Heart left ventricle (tissue), 16 donors: ENCODE measurements at places on chromosomes 1 and 21. TPM values are rescaled to one million over a fixed set of nuclear protein-coding genes. Genes with fewer than 3 reads are reported as not detected.
A peak's percentile ranks its signal among the peaks of the same experiment; 100 is the strongest.

DNA sequence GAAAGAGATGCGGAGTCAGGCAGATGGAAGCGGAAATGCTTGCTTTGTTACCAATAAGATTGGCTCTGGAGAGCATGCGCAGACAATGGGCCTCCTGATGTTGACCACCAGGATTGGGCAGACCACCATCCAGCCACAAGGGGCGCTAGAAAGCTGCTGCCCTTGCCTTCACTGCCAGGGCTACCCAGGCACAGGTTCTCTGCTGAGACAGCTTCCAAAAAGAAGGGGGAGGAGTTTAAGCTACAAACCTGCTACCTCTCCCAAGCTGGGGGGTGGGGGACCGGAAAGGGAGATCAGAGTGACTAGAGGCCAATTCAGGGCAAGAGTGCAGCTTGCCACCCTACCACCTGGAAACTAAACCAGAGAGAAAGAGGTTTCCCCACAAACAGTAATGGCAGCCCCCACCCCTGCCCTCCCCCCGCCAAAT lies 369.7 kb downstream of the RRAGC start:
- H3K27me3 ChIP-seq = no peaks in the 10 kb centered on the region
- no peaks in the 10 kb centered on the region for H3K4me1 ChIP-seq
- no peak for DNase-seq
- no peak overlapping the region for H3K4me3 ChIP-seq
- H3K36me3 ChIP-seq = no peaks in the 10 kb centered on the region
- H3K27ac ChIP-seq = no peak overlapping the region

- no peaks in the 10 kb centered on the region for H3K4me1 ChIP-seq
- no peaks in the 10 kb centered on the region for H3K36me3 ChIP-seq
- no peak for DNase-seq
- H3K4me3 ChIP-seq = no peak overlapping the region
- no peaks in the 10 kb centered on the region for H3K27me3 ChIP-seq
Measured at GRCh38 chr1:47558601-47559593, 121.1 kb downstream of the FOXD2 start.

DNA sequence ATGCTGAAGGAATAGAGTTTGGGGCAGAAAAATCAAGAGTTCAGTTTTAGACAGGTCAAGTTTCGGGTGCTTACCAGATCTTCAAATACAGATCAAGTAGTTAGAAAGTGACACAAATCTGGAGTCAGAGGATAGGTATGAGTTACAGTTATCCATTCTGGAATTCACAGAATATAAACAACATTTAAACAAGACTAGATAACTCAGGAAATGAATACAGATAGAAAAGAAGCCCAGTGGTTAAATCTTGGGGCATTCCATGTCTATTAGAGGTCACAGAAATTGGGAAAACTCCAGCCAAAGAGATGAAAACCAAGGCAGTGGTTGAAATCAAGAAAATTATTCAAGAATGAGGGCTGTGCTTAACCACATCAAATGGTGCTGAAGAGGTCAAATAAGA lies 187.0 kb upstream of the HP1BP3 start:
- no peaks in the 10 kb centered on the region for H3K36me3 ChIP-seq
- H3K4me1 ChIP-seq = no peaks in the 10 kb centered on the region
- no peaks in the 10 kb centered on the region for H3K27me3 ChIP-seq
- H3K4me3 ChIP-seq = no peak overlapping the region
- no peak overlapping the region for H3K27ac ChIP-seq

DNA sequence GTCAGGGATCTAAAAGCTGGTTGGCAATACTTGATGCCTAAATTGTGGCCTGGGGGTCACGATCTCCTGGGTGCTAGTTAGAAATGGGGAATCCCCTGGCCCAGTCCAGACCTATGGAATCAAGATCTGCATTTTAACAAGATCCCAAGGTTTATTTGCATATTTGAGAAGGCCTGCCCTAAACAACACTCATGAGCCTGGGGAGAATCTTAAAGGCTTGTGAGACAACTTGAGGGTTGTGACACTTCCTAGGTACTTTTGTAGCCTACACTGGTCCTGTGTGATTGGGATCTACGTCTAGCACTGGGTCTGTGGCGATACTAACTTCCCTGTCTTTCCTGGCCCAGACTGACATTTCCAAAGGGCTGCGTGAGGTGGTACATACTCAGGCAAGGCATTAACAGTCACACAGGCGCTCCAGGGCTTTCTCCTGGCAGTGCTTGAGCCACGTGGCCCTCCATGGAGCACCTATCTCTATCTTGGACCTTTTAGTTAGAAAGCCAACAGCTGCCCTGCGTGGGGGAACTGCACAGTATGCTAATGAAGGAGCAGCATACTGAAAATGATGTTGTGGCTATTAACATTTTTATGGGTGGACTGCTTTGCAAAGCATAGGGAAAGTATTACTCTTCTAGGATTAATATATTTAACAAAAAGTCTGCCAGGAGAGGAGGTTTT lies 263.1 kb downstream of the ST6GALNAC3 start:
- peaks cover 5% of the 10 kb centered on the region for H3K4me1 ChIP-seq
- H3K27me3 ChIP-seq = no peaks in the 10 kb centered on the region
- H3K4me3 ChIP-seq = no peak overlapping the region

- H3K27ac ChIP-seq = peak overlapping the region; percentile 79
- no peak for DNase-seq
- peaks cover 25% of the 10 kb centered on the region for H3K4me1 ChIP-seq
- H3K4me3 ChIP-seq = peak overlapping the region; percentile 69
- H3K27me3 ChIP-seq = no peaks in the 10 kb centered on the region
Measured at GRCh38 chr1:23869051-23869450, 961 bp upstream of the FUCA1 start.

DNA sequence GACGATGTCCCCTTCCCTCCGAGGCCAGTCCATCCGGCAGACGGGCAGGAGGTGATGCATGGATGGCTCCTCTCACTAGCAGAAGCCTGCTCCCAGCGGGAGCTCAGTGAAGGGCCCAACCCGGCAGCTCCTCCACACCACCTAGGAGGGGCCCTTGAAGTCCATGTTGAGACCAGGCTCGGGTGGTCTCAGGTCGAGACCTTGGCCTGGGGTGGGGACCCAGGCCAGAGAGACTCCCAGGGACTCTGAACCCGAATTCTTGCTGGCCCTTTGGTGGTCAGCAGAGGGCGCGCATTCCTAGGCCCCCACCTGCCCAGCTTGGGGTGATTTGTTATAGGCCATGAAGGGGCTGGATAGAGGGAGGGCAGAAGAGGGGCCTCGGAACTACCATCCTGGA lies 642 bp upstream of the NT5C1A start:
- no peaks in the 10 kb centered on the region for H3K36me3 ChIP-seq
- peak overlapping the region; percentile 75 for H3K27ac ChIP-seq
- peaks cover 5% of the 10 kb centered on the region for H3K4me1 ChIP-seq
- peak overlapping the region; percentile 62 for H3K4me3 ChIP-seq

- H3K4me3 ChIP-seq = no peak overlapping the region
- H3K27ac ChIP-seq = no peak overlapping the region
- H3K4me1 ChIP-seq = no peaks in the 10 kb centered on the region
- H3K36me3 ChIP-seq = peaks cover 82% of the 10 kb centered on the region
Measured at GRCh38 chr1:150352866-150353265, 11.1 kb upstream of the RPRD2 start.

DNA sequence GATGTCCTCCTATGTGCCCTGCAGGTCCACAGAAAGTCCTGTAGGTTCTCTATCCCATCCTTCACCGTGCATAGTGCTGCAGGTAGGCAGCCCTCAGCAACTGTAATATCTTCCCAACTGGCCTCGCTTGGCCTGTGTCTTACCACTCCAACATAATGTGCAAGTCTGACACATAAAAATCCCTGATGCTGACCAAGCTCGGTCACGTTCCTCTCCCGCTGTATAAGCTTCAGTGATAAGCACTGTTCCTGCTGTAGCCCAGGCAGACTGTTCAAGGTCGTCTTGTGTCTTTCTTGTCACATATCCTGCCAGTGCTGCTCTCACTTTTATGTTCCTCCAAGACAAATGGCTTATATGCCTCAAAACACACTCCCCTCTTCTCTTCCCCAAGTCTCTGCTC lies 19.4 kb upstream of the KCNE1 start:
- H3K27ac ChIP-seq = peak overlapping the region; percentile 40
- H3K4me1 ChIP-seq = peaks cover 12% of the 10 kb centered on the region
- peak; percentile 69 for DNase-seq
- H3K27me3 ChIP-seq = no peaks in the 10 kb centered on the region
- H3K36me3 ChIP-seq = no peaks in the 10 kb centered on the region

DNA sequence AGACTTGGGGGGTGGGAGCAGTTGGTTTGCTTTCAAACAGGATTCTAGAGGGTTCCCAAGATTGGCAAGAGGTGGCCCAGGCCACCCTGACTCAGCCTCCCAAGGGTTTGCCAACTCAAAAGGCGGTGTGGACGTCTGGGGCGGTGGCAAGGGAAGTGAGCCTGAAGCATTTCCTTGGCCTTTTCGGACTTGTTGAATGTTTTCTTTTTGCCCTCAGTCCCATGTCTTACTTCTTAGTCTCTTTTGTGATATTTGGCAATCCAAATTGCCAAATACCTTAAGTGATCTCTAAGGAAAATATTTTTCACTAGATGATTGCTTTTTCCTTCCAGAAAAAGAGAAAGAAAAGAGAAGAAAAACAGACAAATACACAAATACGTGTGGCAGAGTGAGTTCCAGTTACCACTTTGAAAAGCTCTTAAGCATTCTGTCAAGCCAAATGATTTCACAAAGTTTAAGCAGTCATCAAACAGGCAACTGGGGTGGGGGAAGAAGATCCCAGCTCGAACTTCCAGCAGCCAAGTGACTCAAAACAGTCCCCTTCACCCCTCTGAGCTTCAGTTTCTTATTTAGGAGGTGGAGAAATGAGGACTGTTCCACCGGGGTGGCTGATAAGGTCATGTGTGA lies 374.6 kb upstream of the USP24 start:
- no peaks in the 10 kb centered on the region for H3K27me3 ChIP-seq
- no peaks in the 10 kb centered on the region for H3K36me3 ChIP-seq
- H3K4me1 ChIP-seq = no peaks in the 10 kb centered on the region
- peak overlapping the region; percentile 58 for H3K27ac ChIP-seq
- H3K4me3 ChIP-seq = no peak overlapping the region

DNA sequence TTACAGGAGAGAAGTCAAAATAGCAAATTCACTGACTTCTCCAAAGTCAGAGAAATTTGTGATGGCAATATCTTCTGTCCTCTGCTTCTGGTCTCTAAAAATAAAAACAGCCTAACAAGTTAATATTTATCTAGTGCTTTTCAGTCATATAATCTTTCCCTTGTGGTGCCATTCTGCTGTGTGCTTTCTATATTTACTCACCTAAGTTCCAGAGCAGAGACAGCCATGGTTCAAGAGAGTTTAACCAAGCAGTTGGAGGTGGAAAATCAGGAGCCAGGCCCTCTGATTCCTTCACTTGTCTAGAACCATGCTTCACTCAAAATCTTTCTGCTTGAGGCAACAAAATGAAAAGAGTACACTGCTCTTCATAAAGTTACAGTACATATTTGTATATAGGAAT lies 39.3 kb downstream of the BRINP2 start:
- H3K27ac ChIP-seq = no peak overlapping the region
- no peak for DNase-seq
- H3K36me3 ChIP-seq = no peaks in the 10 kb centered on the region
- H3K4me1 ChIP-seq = peaks cover 6% of the 10 kb centered on the region

- no peaks in the 10 kb centered on the region for H3K4me1 ChIP-seq
- no peak overlapping the region for H3K4me3 ChIP-seq
- no peak overlapping the region for H3K27ac ChIP-seq
- no peaks in the 10 kb centered on the region for H3K27me3 ChIP-seq
- no peaks in the 10 kb centered on the region for H3K36me3 ChIP-seq
Measured at GRCh38 chr21:20730441-20730840, 267.8 kb upstream of the NCAM2 start.

- DNase-seq = no peak
- H3K36me3 ChIP-seq = no peaks in the 10 kb centered on the region
- no peak overlapping the region for H3K4me3 ChIP-seq
- H3K27me3 ChIP-seq = no peaks in the 10 kb centered on the region
- no peak overlapping the region for H3K27ac ChIP-seq
Measured at GRCh38 chr21:38897532-38898421, 92.0 kb downstream of the ETS2 start.

GRCh38 chr1:95994643-95995042 lies 726.9 kb upstream of the PTBP2 start:
- no peak for DNase-seq
- H3K36me3 ChIP-seq = no peaks in the 10 kb centered on the region
- H3K27me3 ChIP-seq = no peaks in the 10 kb centered on the region
- H3K4me3 ChIP-seq = no peak overlapping the region
- no peak overlapping the region for H3K27ac ChIP-seq

- H3K4me1 ChIP-seq = peaks cover 47% of the 10 kb centered on the region
- H3K4me3 ChIP-seq = no peak overlapping the region
- no peak for DNase-seq
- H3K27me3 ChIP-seq = no peaks in the 10 kb centered on the region
- H3K36me3 ChIP-seq = no peaks in the 10 kb centered on the region
Measured at GRCh38 chr21:38277501-38278131, 20.8 kb downstream of the KCNJ15 start.

DNA sequence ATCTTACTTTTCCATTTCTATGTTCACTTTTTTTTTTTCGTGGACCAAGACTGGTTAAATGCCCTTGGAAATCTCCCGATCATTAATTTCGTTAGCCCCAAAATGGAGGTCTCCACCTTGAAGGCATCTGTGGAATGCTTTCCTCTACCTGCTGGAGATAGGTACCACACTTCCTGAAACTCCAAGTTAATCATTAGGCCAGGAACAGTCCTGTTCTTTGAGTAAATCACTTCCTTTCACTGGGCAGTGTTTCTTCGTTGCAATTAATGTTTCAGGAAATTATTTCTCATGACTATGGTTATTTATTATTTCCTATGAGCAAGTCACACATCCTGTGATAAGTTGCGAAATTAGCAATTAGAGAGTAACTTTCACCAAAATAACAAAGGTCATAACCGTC lies 225.2 kb upstream of the LYPLAL1 start:
- no peaks in the 10 kb centered on the region for H3K36me3 ChIP-seq
- H3K4me1 ChIP-seq = no peaks in the 10 kb centered on the region
- H3K27ac ChIP-seq = no peak overlapping the region
- H3K4me3 ChIP-seq = no peak overlapping the region
- H3K27me3 ChIP-seq = no peaks in the 10 kb centered on the region

- no peaks in the 10 kb centered on the region for H3K4me1 ChIP-seq
- no peaks in the 10 kb centered on the region for H3K36me3 ChIP-seq
- H3K27me3 ChIP-seq = no peaks in the 10 kb centered on the region
- H3K27ac ChIP-seq = no peak overlapping the region
- DNase-seq = no peak
Measured at GRCh38 chr1:190119683-190120082, 358.0 kb downstream of the BRINP3 start.

DNA sequence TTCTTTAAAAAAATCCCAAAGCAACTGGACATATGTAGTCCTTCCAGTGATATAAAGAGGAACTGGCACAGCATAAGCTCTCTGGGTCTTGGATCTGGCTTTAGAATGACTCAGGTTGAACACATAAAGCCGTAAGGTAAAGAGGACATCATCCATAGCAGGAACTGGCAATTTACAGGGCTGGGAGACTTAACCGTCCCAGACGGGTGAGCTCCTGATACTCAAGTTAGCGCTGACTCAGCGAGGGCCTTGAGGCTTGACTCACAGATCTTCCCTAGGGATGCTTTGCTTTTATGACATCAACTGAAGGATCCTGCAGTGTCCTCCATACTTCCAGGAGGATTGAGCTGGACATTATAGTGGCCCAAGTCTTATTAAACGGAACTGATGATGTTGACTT lies 154.1 kb downstream of the CLIC6 start:
- H3K27me3 ChIP-seq = no peaks in the 10 kb centered on the region
- no peak for DNase-seq
- H3K36me3 ChIP-seq = no peaks in the 10 kb centered on the region
- H3K4me1 ChIP-seq = no peaks in the 10 kb centered on the region
- H3K27ac ChIP-seq = no peak overlapping the region
- H3K4me3 ChIP-seq = no peak overlapping the region

TXNIP gene
- total RNA-seq = 1,038 TPM

S100PBP gene
- 9.8 TPM for total RNA-seq

UBE2U gene
- total RNA-seq = 0.19 TPM

CLCNKB gene
- total RNA-seq = 1.8 TPM

OR4F16 gene
- not detected for total RNA-seq

TPTE gene
- total RNA-seq = not detected
